ENCODE measurements at places on chromosomes 6 and 20.
A peak's percentile ranks its signal among the peaks of the same experiment; 100 is the strongest.

DNA sequence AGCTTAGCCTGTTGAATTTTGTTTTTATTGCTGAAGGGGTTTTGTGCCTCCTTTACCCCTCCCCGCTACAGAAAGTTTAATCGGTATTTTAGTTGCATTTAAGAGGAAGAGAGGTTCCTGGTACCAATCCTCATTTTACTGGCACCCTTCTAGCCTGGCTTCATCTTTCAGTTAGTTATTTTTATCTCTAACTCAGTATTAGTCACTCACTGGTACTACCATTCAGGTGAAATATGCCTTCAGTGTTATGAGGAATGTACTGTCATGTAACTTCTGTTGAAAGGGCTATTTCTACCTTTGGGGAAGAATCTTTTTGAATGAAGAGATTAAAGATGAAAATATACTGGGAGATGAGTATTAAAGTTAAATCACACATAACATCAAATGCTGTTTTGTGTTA is 211.8 kb downstream of the CDKAL1 start:
- no peak for DNase-seq

GRCh38 chr6:13368731-13369115 is 40.4 kb upstream of the TBC1D7 start:
- DNase-seq = no peak

DNA sequence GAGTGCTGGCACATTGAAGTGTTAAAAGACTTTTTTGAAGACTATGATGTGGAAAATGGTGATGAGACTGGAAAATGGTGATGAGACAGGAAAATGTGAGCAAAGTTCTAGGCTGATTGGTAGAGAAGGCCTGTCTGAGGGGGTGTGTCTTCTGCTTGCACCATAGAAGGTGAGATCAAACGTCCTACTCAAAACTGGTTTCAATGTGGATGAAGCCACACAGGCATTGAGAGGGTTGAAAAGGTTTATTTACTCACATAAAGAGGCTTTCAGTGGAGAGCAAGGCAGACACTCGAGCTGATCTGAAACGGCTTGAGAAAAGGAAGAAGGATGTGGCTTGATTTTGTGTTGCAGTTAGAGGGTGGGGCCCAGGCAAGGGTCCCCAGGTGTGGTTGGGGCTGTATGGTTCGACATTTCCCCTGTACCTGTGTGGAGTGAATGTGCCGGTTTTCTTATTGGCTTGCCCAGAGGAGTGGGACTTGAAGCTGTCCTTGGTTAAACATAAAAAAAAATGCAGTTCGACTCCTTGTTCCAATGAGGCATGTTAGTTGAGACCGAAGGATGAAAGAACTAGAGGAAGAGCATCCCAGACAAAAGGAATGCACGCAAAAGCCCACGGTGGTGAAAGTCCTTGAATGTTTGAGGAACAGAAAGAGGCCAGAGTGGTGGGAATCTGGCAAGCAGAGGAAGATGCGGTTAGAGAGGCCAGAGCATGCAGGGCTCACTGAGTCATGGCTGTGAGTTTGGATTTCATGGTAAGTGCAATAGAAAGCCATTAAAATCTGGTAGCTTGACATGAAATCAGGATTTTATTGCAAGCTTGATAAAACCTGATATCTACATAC is 172.3 kb downstream of the EPM2A start:
- no peak for DNase-seq

- no peak for DNase-seq
Observed at GRCh38 chr6:136646377-136646776, 96.2 kb upstream of the MAP7 start.

GRCh38 chr20:10618611-10619245 is 55.1 kb downstream of the JAG1 start:
- DNase-seq = peak; percentile 59

GRCh38 chr6:39812496-39812852 is 20.3 kb downstream of the DAAM2 start:
- DNase-seq = no peak

GRCh38 chr20:57748601-57749130 is 38.9 kb upstream of the PMEPA1 start:
- peak; percentile 32 for DNase-seq

- no peak for DNase-seq
Observed at GRCh38 chr20:61487346-61487996, 235.4 kb downstream of the CDH4 start.

DNA sequence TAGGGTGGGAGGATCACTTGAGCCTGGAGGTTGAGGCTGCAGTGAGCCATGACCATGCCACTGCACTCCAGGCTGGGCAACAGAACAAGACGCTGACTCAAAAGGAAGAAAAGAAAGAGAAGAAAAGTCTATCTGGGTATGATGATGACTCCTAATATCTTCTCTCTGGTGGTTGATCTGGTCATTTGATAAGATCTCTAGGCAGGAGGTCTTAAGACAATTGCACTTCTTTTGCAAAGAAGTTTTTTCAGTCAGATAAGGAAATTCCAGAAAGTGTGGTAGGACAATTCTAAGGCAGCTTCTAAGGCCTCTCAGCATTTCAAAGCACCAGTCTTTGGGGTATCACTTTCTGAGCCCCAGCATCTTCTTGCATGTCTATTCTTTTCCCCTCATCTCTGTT is 7.7 kb upstream of the AIF1 start:
- DNase-seq = no peak

GRCh38 chr6:152267967-152268845 is 369.0 kb downstream of the SYNE1 start:
- peak; percentile 59 for DNase-seq

GRCh38 chr6:119749335-119749734 is 399.8 kb upstream of the MAN1A1 start:
- no peak for DNase-seq

- DNase-seq = peak; percentile 73
Observed at GRCh38 chr6:127515234-127515793, 3.8 kb downstream of the MTCL3 start.

DNA sequence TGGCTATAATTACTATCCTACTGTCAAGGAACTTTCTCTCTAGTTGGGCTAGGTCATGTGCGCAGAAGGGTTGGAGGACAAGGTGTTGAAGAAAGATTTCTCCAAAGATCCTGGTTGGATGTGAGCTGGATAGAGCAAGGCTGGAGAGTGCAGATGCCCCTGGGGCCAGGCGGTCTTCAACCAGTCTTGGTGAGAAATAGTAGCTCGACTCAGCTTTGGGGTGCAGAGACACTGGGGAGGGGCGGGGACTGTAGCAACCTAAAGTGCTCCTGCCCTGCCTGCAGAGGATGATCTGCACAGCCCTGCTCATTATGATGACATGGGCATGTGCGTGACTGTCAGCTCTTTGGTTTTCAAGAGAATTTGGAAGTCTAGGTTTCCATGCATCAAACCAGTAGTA is 35.9 kb downstream of the PHACTR3 start:
- no peak for DNase-seq

DNA sequence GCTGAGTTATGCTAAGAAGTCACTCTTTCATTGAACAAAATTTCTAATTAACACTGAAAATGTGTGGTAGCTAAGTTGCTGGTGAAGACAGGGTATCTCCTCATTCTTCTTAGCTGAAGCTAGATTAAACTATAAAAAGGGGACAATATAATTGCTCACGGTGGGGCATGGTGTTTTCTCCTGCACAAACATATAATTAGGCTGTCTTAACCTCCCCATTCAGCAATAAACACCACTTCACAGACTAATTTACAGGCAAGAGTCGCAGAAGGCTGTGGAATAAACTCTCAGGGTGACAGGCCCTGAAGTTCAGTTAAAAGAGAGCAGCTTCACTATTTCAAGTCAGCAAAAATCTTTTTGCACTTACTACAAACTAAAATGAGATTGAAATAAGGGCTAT is 338.9 kb upstream of the NT5E start:
- no peak for DNase-seq

GRCh38 chr6:13689511-13690256 is 22.0 kb downstream of the RANBP9 start:
- DNase-seq = no peak

- no peak for DNase-seq
Observed at GRCh38 chr6:41545247-41545702, 906 bp upstream of the FOXP4 start.

DNA sequence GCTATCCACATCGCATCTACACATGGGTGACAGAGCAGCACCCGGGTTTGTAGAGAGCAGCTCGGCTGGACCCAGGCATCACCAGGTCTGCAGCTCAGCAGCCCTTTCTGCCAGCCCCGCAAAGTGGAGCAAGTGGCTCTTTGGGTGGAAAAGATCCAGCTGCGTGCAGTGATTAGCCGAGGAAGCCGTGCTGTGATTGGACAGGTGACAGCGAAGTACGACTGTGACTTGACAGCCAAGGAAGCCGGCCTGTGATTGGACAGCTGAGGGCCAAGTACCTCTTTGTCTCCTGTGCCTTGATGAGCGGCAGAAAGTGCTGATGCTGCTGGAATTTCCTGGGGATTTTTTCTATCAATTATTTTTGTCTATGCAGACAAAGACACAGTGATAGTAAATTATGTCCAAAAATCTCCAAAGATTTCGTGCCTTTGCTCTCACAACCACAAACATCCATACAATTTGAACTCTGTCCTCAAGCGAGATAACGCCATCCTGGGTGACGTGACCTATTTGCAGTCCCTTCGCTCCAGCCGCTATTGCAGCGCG is 62.3 kb upstream of the GPR31 start:
- no peak for DNase-seq

GRCh38 chr20:51429696-51430095 is 112.8 kb downstream of the NFATC2 start:
- DNase-seq = no peak

DNA sequence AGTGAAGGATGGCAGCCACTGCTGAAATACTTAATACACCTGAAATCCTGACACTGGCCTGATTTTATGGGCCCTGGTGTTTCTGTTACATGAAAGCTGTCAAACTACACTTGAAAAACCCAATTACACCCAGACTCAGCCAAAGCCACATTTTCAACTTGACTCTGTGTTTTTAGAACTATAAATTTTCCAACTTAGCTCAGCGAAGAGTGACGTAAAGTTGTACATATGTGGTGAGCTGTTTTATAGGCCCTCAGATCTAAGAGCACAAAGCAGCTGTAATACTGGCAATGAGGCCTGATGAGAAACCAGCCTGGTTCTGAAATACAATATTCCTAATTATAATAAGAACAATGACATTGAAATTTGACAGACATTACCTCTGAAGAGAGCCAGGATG is 18.6 kb downstream of the SCML4 start:
- no peak for DNase-seq

DNA sequence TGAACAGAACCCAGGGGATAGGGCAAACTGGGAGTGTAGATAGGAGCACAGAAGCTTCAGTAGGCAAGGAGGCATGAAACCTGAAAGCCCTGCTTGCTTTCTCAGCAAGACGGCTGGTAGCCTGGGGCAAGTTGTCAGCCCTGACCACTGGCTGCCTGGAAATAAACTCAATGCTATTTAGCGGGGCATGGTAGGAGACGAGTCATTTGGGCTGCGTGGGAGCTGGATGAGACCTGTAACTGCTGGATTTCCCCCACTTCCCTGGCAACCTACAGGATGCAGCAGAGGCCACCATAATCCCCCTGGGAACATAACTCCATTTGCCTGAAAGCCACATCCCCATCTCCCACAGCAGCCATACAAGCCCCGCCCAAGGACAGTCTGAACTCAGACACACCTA is 332.6 kb upstream of the TBX18 start:
- no peak for DNase-seq

- peak; percentile 3 for DNase-seq
Observed at GRCh38 chr6:165055231-165055630, 254.2 kb downstream of the C6orf118 start.

GRCh38 chr20:58719971-58720371 is 27.4 kb downstream of the NPEPL1 start:
- no peak for DNase-seq

- no peak for DNase-seq
Observed at GRCh38 chr6:32178547-32179440, 589 bp downstream of the RNF5 start.

DNA sequence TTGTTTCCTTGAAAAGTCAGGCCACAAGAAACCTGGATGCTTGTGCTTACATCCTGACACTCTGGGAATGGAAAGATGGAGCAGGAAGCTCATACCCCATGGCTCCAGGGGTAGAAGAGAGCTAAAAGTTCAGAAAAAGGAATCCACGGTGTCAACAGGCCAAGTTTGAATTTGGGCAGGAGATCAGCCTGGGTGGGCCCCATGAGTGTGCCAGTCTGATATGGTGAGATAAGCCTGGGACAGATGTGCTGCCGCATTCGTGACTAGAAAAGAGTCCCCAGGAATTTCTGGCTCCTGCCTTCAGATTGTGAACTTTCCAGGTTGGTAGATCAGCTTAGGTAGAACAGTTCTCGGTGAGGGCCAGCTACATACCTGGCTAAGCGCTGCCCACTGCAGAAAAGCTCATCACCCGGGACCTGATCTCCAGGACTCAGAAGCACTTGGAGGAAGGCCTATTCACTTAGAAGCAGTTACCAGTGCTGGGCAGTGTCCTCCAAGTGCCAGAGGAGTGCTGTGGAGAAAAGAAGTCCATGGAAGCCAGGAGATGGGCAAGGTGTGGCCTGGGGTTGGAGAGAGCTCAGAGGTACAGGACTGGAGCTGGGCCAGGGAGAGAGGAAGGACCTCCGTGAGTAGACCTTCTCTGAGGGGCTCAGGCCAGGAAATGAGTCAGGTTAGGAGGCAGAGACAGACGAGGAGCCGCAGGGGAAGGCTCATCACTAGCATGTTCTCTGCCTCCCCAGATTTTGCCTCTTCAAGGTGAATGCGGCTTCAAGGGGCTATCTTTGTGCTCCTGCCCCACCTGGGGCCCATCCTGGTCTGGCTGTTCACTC is at the start of gene TSPO2:
TSS of gene TSPO2 (plus strand) at position 242 of the 830 bp plus-strand sequence. CDS start at position 761, 519 bp downstream.
- DNase-seq = no peak

DNA sequence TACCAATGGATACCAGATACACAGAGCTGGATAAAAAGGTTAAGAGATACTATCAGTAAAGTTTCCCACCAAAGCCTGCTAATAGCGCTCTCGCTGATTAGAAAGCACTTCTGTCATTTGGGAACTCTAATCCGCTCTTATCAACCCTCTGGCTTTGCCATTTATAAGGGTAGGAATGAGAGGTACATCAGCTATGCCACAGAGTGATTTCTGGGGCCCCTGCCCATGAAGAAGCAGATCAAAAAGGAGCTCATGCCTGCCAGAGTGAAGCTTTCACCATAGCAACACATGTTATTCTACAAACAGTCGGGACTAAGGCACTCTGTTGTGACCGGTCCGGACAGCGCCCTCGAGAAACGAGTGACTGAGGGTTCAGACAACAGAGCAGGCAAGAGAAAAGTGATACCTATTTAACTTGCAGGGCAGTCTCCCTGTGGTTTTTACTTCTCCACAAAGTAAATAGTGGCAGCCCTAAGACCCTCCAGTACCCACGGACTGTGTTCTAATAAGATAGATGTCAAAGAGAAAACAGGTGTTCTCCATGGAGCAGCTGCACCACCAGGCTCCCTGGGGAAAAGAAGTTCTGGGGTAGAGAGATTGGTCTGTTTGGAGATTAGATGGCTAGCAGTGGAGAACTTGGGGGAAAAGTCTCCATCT is 5.6 kb downstream of the TRAM2 start:
- DNase-seq = no peak

- DNase-seq = no peak
Observed at GRCh38 chr20:57844626-57845596, 135.1 kb upstream of the PMEPA1 start.

DNA sequence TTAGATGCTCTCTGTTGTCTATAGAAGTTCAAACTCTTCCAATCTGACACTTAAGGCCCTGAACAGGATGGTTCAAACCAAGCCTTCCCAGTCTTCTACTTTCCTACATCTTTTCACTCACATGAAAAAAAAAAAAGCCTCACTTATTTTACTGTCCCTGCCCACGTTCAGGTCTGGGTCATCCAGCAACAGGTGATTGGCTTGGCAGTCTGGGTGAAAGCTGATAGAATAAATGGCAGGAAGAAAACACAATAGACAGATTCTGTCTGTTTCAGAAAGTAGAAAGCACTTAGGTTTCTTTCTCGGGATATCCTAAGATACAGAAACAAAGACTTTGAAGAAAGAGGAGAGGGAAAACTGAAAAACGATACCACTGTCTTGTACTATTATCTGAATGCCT is 61.8 kb upstream of the HSF2 start:
- DNase-seq = no peak
